ENCODE measurements at places on chromosomes 3 and 15.

- DNase-seq = no peak
Measured at GRCh38 chr3:25856902-25857518, 67.1 kb downstream of the OXSM start.

DNA sequence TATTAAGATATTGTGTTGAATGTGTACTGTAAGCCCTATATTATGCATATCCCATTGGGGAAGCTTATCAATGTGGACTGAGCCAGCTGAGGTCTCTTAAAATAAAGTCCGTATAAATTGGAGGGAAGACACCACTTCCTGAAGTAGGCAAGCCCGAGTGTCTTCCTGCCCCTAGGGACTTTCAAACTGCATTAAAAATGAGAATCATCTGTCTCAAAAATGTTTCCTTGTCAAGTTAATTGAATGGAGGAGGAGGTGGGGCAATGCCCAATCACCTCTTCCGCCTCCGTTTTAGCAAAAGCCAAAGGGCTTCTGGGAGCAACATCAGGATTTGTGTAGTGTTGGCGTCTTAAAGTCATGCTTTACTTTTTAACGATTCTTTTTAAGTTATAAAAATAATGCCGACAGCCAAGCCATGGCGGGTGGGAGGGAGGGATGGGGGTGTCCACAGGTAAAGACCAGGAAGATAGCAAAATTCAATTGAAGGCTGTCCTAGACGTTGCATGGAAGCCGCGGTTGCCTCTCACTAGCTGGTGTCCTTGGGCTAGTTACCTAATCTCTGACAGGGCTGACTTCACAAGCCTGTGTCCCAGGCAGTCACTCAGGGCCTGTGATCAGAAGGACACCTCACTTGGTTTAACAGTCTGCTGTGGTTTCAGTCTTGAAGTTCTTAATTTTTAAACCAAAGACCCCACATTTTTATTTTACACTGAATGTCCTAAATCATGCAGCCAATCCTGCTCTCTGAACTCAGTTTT, 524.9 kb upstream of the PROK2 start:
- DNase-seq = no peak

- no peak for DNase-seq
Measured at GRCh38 chr3:45889337-45889736, 3.0 kb downstream of the CCR9 start.

- no peak for DNase-seq
Measured at GRCh38 chr3:79515072-79515471, 252.7 kb downstream of the ROBO1 start.

GRCh38 chr15:77112838-77113504, 42.1 kb upstream of the TSPAN3 start:
- no peak for DNase-seq

DNA sequence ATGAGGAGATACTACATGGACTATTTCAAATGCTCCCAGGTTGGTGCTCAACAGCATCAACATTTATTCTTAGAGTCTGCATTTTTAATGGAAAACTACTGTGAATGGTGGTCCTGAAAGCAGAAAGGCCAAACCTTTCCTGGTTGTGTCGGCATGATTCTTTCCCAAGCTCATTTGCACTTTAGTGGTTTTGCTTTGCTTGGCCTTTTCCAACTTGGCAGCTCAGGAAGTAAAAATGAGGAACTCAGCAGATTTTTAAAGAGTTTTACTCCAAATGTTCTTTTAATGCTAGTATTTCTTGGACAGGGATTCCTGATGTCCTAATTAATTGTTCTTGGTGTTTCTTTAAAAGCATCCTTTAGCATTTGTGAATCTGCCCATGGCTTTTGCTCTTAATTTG, 197.4 kb downstream of the SLC9A9 start:
- DNase-seq = no peak

GRCh38 chr3:122858373-122858772, 63.5 kb downstream of the SLC49A4 start:
- peak; percentile 17 for DNase-seq

DNA sequence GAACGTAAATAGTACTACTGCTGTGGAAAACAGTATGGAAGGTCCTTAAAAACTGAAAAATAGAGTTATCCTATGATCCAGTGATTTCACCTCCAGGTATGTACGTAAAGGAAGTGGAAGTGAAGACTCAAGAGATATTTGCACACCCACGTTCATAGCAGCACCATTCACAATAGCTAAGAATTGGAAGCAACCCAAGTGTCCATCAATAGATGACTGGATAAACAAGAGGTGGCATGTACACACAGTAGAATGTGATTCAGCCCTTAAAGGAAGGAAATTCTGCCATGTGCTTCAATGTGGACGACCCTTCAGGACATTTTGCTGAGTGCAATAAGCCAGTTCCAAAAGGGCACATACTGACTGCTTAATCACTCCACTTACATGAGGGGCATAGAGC, 188.3 kb downstream of the APBA2 start:
- DNase-seq = no peak

DNA sequence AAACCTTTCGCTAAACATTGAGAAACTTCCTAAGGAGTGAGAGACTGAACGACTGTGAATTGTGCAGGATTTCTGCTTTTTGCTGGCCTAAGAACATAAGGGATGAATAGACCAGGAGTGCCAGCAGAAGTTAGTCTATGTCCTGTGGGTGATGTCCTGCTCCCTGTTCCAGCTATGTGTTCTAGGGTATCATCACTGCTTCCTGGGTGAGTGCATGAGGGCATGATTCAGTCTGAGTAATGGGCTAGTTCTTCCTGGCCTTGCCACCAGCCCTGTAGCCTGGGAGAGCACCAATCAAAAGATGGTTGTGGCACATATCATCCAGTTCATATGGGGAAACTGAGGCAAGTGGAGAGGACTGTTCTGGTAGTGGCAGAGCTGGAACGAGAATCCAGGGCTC, 153.9 kb upstream of the TPM1 start:
- no peak for DNase-seq

GRCh38 chr15:36858423-36858822, 241.9 kb downstream of the MEIS2 start:
- DNase-seq = no peak
